ENCODE measurements at places on chromosomes 16 and 17.
A peak's percentile ranks its signal among the peaks of the same experiment; 100 is the strongest.

- no peak for DNase-seq
These were observed 346.3 kb downstream of the BCAS3 start for GRCh38 chr17:61023996-61024395.

DNA sequence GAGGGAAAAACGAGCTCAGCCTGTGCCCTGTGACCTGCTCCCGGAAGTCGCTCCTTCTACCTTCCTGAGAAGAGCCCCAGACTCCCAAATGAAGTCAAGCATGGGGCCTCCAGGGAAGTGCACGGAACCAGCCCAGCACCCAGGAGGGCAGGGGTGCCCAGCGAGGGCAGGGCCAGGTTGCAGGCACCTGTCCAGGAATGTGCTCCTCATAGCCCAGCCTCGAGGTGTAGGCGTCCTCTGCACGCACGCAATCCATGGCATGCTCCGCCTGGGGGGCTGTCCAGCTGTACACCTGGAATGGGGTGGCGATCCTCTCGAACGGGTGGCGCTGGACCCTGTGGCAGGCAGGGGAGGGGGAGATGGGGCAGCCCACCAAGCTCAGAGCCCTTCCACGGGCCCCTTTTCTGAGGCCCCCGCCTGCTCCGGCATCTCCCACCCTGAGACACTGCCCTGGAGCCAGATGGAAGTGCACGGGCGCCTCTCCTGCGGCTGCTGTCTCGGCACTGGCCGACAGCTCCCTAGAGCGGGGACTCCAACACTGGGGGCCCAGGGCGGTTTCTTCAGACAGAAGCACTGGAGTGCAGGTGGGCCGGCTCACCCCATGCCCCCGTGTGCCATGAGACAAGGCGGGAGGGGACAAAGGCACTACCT lies 10.9 kb downstream of the CLUH start:
- no peak for DNase-seq

GRCh38 chr16:19046062-19046461 lies 21.4 kb upstream of the COQ7 start:
- no peak for DNase-seq

DNA sequence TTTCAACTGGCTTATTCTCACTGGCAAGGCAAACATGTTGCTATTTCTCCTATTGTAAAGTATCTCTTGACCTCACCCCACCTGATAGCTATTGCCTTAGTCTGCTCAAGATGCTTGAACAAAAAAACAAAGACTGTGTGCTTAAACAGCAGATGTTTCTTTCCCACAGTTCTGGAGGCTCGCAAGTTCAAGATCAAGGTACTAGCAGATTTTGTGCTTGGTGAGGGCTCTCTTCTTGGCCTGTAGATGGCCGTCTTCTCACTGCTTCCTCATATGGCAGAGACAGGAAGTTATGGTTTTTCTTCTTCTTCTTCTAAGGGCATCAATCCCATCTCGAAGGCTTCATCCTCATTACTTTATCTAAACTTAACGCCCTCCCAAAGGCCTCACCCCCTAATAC lies 109.7 kb upstream of the CLEC3A start:
- no peak for DNase-seq

DNA sequence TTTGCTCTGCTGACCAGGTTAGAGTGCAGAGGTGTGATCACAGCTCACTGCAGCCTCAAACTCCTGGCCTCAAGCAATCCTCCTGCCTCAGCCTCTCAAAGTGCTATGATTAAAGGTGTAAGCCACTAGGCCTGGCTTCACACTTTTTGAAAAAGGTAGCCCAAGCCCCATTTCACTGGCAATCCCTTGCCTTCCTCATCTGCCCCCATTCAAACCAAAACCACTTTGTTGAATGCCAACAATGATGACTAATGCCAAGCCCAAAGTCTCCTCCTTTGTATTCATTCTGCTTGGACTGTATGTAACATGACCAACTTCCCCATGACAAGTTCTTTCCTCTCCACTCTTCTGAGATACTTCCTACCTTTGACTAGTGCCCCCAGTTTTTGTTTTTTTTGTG lies 33.1 kb downstream of the N4BP1 start:
- no peak for DNase-seq

DNA sequence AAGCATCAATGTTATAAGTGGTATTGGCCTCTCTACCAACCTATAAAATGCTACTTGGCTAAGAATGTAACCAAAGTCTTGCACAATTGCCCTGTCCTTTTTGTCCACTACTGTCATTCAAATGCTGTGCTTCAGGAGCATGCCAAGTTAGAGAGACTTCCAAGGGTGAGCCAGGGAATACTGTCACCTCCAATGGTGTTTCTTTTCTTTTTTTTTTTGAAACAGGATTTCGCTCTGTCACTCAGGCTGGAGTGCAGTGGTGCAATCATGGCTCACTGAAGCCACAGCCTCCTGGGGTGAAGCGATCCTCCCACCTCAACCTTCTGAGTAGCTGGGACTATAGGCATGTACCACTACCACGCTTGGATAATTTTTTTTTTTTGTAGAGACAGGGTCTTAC lies 43.7 kb upstream of the ERN1 start:
- DNase-seq: no peak

DNA sequence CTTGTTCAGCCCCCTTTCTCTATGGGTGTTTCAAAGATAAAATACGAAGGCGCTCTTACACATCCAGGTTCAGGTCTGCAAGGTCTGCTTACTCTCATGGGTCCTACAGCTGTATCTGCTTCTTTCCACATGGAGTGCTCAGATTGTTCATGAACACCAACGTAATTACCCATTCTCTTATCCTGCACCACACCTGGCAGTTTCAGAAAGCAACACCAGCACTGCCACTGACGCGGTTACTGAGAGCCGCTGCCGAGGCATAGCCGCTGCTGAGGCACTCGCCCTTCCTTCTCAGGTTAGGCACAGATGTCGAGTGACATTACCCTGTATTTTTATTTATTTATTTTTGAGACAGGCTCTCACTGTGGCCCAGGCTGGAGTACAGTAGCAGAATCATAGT lies 147.1 kb downstream of the RPTOR start:
- no peak for DNase-seq

DNA sequence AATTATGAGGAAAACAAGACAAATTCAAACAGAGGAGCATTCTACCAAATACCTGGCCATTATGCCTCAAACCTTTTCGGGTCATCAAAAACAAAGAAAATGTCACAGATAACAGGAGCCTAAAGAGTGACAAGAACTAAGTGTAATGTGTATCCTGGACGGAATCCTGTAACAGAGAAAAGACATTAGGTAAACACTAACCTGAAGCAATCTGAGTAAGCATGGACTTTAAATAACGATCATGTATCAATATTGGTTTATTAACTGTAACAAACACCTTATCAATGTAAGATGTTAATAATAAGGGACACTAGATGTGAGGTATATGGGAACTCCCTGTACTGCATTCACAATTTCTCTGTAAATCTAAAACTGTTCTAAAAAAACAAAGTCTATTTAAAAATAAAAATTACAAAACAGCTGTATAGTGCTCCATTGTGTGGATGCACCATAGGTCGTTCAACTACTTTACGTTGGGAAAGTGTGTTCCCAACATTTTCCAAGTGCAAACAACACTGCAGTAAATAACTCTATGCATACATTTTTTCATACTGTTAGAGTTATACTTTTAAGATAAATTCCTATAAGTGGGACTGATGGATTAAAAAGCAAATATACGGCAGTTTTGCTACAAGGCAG lies 14.8 kb downstream of the CMC2 start:
- no peak for DNase-seq

DNA sequence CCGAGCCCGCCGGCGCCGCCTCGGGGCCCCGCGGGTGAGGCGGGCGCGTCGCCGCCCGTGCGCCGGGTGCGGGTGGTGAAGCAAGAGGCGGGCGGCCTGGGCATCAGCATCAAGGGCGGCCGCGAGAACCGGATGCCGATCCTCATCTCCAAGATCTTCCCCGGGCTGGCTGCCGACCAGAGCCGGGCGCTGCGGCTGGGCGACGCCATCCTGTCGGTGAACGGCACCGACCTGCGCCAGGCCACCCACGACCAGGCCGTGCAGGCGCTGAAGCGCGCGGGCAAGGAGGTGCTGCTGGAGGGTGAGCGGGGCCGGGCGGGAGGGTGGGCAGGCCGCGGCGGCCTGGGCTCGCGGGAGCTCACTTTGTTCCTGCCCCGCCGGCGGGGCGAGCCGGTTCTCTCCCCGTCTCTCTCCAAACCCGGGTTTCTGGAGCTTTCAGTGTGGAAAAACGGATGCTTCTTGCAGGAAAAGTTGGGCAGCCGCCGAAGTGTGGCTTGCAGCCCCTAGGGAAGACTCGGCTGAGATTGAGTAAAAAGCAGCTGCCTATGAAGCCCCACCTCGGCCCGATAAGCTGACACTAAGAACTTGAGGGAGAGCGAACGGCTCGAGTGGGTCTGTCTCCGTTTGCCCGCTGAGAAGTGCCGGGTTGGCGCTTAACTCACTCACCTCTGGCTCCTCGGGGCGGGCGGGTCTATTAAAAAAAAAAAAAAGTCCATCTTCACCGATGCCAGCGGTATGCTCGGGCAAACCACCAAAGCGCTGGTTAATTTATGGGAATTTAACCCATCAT lies 677 bp downstream of the SNTB2 start:
- DNase-seq: no peak

DNA sequence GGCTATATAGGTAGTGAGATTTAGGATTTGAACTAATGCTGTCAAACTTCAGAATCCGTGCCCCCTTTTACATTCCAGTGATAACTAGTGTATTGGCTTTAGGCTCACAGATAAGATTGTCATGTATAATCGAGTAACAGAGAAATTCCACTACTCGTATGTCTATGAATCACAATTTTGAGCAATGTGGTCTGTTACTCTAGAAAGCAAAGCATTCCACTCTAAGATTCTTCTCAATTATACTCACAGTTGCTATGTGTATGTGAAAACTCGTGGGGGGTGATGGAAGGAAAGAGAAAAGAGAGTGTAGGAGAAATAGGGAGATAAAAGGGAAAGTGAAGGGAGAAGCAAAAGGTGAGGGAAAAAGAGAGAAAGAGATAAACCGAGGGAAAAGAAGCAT lies 1175.1 kb upstream of the GOT2 start:
- peak; percentile 14 for DNase-seq

- DNase-seq: no peak
These were observed 2.2 kb upstream of the PELP1 start for GRCh38 chr17:4706121-4706520.

- no peak for DNase-seq
These were observed 13.2 kb upstream of the CLEC18C start for GRCh38 chr16:70160388-70160787.

GRCh38 chr17:38747463-38748148 lies 530 bp downstream of the PCGF2 start:
- no peak for DNase-seq

DNA sequence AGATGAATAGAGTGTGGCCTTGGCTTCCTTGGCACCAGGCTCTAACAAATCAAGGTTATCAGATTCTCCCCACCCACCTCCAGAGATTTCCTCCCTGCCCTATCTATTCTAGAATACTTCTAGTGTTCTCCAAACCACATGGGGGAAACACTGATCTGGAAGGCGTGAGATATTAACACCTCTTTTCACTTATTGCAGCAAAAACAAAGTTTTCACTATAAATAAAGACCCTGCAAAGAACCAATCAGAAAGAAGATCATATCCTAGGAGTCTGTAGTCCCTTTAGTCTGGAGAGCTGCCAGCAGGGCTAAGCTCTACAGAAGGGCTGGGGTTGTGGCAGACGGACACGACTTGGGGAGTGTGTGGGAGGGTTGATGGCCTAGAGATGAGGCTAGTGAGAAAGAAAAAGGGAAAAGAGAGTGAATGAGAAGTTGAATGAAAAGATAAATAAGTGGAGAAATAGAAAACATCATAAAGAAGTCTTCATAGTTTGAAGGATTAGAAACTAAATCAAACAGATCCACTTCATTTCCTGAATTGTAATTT lies 8.6 kb upstream of the SKAP1 start:
- DNase-seq: no peak

DNA sequence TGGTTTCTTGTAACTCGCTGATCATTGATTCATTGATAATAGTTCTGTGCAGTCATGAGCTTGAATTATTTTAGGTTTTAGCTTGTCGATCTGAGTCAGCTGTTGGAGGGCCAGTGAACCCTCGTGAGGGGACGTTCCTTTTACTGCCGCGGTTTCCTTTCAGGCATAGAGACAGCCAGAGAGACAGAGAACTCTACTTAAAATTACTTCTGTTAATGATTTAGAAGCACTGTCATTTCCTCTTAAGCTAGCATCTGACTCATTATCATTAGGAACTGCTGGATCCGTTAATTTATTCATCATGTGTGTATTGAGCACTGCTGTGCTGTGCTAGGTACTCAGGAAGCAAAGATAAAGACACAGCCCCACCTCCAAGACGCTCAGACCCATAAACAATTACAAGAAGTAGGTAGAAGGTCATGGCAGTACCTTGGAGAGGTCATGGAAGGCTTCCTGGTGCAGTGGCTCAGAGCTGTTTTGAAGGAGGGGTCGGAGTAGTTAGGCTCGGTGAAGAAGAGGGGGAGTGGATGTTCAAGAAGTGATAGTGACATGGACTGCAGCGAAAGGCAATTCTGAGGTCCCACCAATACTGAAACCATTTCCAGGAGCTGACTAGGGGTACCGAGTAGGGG lies 3.3 kb downstream of the PGS1 start:
- no peak for DNase-seq

- DNase-seq: no peak
These were observed 34.4 kb downstream of the CDRT4 start for GRCh38 chr17:15432807-15433611.

- DNase-seq: no peak
These were observed 30.8 kb downstream of the WSCD1 start for GRCh38 chr17:6100891-6101500.

DNA sequence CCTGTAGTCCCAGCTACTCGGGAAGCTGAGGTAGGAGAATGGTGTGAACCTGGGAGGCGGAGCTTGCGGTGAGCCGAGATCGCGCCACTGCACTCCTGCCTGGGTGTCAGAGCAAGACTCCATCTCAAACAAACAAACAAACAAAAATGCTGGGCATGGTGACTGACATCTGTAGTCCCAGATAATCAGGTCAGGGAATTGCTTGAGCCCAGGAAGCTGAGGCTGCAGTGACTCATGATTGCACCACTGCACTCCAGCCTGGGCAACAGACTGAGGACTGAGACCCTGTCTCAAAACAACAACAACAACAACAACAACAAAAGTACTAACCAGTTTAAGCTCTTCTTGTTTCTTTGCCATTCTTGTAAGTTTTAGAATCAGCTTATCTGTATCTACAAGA lies 383.0 kb upstream of the PMFBP1 start:
- no peak for DNase-seq

DNA sequence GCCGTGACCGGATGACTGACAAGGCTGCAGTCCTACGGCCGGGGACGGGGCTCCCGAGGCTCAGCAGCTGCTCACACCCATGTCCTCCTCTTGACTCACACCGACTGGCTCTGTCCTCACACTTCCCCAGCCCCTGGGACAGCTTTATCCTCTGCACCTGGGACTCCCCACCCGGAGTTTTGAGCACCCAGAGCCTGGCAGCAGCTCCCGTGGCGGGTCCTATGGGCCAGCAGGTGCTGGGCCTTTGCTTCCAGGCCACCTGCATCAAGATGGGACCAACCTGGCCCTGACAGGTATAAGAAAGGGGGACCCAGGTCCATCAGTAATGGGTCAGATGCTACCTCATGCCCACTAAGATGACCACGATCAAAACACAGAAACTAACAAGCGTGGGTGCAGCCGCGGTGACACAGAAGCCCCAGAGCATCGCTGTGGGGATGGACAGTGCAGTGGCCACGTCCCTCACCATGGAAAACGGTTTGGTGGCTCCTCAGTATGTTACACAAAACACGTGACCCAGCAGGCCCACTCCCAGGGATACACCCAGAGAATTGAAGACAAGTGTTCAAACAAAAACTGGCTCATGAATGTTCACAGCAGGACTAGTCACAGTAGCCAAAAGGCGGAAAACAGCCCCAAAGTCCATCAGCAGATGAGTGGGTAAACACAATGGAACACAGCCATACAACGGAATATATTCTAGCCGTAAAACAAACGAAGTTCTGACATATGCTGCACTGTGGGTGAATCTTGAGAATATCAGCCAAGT lies 3.3 kb upstream of the NOTUM start:
- no peak for DNase-seq
